Vagina (tissue), 2 donors: ENCODE measurements at places on chromosomes 12 and 14.

DNA sequence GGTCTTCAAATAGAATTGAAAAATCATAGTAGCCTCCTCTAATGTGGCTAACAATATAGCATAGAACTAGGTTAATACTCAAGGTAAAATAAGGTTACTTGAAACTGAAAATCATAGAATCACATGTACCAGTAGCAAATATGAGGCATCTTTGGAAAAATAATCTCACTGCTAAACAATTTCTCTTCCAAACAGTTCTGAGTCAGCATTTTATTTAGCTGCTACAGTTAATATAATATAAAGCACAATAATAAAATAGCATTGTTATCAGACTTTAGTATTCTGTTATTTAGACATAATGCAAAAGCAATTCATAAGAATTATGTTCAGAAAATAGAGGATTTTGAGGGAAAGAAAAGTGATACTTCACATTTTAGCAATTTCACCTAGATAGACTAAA lies 35.0 kb downstream of the ERO1A start:
- DNase-seq, result no peak

DNA sequence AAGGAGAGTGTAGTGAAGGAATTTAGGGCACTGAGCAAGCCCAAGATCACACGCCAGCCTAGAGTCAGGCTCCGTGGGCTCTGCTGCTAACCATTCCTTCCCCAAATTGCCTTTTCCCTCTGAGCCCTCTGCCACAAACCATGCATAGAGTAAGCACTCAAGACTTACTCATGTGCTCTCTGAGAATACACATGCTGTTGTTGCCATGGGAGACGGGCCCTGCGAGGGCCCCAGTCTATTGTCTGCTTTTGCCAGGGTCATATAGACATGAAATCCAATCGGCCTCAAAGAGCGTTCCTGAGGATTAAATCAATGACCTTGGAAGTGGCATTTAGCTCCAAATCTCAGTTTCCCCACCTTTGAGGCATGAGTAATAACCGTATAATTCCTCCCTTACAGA lies 48.7 kb upstream of the WSCD2 start:
- DNase-seq, result no peak

GRCh38 chr12:6218347-6218925 lies 18.2 kb downstream of the CD9 start:
- DNase-seq, result no peak

DNA sequence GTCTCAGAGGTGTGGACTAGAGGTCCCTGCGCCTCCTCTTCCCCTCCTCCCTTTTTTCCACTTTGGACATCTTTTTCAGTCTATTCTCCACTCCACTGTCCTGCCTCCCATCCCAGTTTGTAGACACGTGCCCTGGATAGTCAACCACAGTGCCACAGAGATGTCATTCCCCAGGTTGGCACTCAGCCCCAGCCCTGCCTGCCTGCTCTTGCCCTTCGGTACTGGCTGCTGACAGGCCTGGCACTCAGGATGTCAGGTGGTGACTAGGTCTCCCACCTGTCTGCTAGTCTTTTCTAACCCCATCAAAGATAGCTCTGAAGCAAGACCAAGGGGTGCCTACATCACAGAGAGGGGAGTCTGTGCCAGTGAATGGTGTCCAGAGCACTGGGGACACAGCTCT lies 15.8 kb downstream of the KRT71 start:
- DNase-seq, result no peak

DNA sequence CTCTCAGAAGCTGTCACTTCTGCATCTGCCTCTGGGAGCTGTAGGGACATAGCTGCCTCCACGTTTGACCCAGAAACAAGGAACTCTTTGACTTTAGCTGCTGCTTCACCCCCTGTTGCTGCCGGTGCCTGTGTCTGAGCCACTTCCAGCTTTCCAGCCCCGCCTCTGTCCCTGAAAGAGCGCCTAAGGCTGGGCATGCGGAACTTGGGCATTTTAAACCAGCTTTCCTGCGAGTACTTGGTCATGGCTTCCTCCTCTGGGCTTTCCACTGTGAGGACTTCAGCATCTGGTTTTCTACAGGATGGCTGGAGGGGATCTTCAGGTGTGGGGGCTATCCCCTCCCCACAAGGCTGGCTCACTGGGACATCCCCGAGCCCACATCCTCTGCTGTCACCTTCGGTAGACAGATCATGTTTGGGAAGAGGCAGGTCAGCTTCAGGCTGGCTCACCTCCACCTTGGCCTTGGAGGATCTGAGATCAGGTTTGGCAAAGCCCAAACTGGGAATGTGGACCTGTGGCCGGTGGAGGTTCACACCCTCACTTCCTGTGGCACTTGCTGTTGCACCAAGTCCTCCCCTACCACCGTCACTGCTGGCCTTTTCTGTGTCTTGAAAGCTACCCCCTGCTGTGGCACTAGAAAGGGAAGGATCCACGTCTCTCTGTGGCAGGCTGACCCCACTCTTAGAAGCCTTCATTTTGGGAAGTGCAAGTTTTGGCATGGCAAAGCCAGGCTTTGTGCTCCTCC lies 15.2 kb downstream of the PLD4 start:
- DNase-seq, result no peak
